ENCODE measurements at places on chromosomes 16 and 17.

GRCh38 chr16:27066668-27067537 lies at the start of gene C16orf82:
C16orf82 (plus strand) TSS chr16:27066927.
- peak; percentile 20 for DNase-seq
- no peak within 1 kb of the TSS for H3K4me3 ChIP-seq
- no peak within 1 kb of the TSS for H3K27ac ChIP-seq
- no peaks in the 10 kb centered on the region for H3K36me3 ChIP-seq
- H3K4me1 ChIP-seq, result peaks cover 3% of the 10 kb centered on the region
- H3K27me3 ChIP-seq, result peaks cover 4% of the 10 kb centered on the region

DNA sequence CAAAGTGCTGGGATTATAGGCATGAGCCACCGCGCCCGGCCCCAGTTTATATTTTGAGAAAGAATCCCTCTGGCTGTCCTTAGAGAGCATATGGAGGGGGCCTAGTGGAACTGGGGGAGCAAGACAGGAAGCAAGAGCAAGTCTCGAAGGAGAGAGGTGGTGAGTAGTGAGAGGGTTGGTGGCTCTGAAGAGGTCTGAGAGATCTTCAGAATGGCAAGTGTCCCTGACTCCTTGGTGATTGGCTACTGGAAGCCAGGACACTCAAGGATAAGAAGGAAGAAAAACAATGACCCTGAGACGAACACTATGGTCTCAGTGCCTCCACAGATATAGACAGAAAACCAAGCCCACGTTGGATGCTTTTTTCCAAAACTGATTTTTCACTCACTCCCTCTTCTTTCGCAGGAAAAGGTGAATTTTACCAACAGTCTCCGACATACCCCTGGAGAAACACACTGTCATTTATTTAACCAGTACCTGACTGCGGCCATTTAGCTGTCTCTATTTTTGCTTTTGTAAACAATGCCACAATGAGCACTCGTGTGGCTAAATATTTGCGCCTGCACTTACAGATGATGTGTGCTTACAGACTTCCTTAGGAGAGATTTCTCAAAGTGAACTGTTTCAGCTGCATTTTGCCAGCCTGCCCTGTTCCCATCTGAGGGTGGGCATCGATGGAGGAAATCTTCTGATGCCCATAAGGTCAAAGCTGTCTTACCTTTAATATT lies 15.9 kb upstream of the DOK4 start:
- peaks cover 8% of the 10 kb centered on the region for H3K4me1 ChIP-seq
- no peak overlapping the region for H3K27ac ChIP-seq
- no peak for DNase-seq
- no peak overlapping the region for H3K4me3 ChIP-seq
- H3K27me3 ChIP-seq, result peaks cover 10% of the 10 kb centered on the region

DNA sequence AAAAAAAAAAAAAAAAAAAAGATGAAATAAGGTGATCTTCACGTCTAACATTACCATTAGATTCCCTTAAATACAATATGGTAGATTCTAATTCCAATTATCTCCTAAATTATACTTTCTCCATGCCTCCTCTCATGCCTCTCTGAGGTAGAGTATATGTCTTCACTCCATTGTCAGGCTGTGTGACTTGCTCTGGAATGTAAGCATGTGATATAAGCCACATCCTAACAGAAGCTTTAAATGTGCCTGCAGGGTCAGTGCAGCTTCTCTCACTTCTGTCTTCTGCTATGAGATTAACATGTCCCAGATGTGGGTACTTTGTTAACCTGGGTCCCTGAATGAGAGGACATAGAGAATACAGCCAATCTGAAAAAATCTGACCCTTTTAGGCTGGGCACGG lies 32.6 kb downstream of the MED13 start:
- H3K4me3 ChIP-seq, result no peak overlapping the region
- no peaks in the 10 kb centered on the region for H3K27me3 ChIP-seq
- no peak for DNase-seq
- no peaks in the 10 kb centered on the region for H3K4me1 ChIP-seq
- no peak overlapping the region for H3K27ac ChIP-seq

DNA sequence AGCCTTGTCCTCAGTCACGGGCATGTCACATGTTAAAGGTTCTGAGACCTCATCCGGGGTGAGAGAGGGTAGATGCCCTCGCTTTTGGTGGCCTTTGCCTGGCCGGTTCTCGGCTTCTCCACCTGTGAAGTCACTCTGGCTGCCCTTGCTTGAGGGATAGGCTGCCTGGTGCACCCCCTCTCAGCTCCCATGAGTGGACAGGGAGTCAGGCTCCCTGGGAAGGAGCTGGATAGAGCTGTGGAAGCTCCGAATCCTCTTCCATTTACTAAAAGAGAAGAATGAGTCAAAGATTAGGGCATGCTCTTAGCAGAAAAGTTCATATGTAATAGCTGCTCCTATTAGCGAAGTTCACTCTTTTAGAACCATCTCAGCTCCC lies 142.0 kb downstream of the IRX3 start:
- no peak for DNase-seq
- no peaks in the 10 kb centered on the region for H3K27me3 ChIP-seq
- H3K36me3 ChIP-seq, result no peaks in the 10 kb centered on the region
- H3K4me1 ChIP-seq, result no peaks in the 10 kb centered on the region

DNA sequence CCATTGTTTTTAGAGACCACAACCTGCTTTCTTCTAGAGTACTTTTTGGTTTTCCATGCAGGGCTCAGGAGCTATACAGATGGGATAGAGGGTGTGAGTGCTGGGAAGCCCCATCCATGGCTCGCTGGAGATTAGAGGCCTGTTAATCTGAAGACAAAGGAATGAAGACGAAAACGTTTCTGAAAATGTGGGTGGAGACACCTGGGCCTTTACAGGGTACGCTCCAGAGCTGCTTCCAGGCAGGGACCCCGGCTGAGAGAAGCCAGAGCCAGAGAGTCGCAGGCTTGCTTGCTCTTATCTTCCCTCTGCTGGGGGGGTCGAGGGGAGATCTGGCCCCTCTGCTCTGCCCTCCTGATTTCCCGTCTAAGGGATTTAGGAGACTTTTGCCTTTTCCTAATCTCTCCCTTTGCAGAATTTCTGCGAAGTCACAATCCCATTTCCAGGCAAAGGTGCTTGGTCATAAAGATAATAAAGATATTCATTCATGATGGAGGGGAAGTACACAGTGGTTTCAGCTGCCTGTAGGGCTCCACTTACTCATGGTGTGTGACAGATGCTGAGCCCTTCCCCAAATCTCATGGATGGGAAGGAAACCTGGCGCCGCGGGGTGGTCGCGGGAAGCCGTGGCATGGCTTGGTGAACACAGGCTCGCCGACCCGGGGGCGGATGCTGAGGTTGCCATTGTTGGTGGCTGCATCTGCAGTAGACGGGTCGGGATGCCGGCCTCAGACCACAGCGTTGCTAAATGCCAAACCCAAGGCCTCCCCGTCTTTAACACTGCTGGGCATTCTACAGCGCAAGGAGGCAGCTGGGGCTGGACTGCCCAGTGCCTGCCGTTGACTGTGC lies 4.8 kb upstream of the SOCS3 start:
- peaks cover 31% of the 10 kb centered on the region for H3K4me1 ChIP-seq
- H3K4me3 ChIP-seq, result no peak overlapping the region
- H3K27me3 ChIP-seq, result no peaks in the 10 kb centered on the region
- no peak overlapping the region for H3K27ac ChIP-seq

DNA sequence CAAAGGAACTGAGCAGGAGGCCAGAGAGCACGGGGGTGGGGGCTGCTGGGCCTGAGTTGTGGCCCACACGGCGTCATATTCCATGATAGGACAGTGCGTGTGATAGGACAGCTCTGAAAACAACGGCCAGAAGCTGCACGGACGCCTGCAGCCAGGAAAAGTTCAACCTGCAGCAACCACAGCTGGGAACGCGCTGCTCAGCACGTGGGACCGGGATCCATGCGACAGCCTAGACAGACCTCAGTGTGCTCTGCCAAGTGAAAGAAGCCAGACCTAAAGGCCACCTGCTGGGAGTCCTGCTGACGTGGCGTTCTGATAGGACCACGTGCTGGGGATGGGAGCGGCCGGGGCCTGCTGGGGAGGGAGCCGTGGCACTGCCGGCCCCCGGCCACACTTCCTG lies 21.6 kb downstream of the CTU2 start:
- DNase-seq, result peak; percentile 67
- H3K4me3 ChIP-seq, result no peak overlapping the region
- peaks cover 22% of the 10 kb centered on the region for H3K4me1 ChIP-seq
- H3K27ac ChIP-seq, result no peak overlapping the region
- H3K36me3 ChIP-seq, result peaks cover 41% of the 10 kb centered on the region
- H3K27me3 ChIP-seq, result no peaks in the 10 kb centered on the region

- H3K4me1 ChIP-seq, result no peaks in the 10 kb centered on the region
- H3K27me3 ChIP-seq, result peaks cover 4% of the 10 kb centered on the region
- H3K4me3 ChIP-seq, result no peak overlapping the region
- H3K27ac ChIP-seq, result no peak overlapping the region
- no peaks in the 10 kb centered on the region for H3K36me3 ChIP-seq
- DNase-seq, result no peak
These were observed 1.4 kb upstream of the ST6GALNAC1 start for GRCh38 chr17:76644995-76645394.

DNA sequence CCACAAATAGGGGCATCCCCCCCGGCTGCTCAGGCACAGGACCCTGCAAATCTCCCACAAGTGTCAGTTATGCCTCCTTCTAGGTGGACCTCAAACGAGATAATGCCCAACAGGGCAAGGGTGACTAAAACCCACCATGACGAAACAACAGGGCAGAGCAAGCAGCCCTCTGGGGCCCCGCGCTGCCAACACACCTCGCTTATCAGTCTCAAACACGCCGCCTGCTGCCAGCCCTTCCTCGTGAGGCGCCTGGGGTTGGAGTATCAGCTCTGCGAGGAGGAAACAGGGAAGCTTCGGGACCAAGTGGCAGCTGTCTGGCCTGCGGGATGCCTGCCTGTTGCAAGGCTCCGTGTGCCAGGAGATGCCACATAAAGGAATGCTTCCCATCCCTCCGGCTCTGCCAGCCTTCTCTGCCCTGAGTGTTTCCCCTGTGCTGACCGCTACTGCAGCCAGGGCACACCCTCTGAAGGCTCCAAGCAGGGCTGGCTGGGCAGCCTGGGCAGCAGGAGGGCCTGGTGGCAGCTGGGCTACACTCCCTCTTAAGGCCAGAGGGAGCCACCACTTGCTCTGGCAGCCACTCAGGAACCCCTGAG lies 2.5 kb downstream of the SMIM5 start:
- DNase-seq, result peak; percentile 45
- H3K4me1 ChIP-seq, result peaks cover 66% of the 10 kb centered on the region
- H3K27ac ChIP-seq, result peak overlapping the region; percentile 97
- no peak overlapping the region for H3K4me3 ChIP-seq

GRCh38 chr16:68040506-68041288 lies 17.6 kb downstream of the DUS2 start:
- DNase-seq, result peak; percentile 55
- H3K4me3 ChIP-seq, result no peak overlapping the region

DNA sequence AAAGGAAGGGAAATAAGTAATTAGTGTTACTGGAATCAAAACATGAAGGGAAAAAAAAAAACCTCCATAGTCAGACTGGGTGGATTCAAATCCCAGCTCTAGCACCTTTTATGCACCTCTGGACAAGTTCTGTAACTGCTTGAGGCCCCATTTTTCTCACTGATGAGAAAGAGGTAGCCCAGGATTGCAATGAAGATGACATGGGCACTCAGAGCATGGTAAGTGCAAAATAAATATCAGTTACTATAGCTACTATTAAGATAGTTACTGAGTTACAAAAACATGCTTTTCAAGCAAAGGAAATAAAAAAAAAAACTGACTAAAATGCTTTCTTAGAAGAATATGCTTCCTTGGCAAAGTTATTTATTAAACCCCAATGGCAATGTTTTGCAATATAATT lies 58.8 kb downstream of the CEP95 start:
- DNase-seq, result peak; percentile 47
- no peaks in the 10 kb centered on the region for H3K27me3 ChIP-seq
- H3K4me1 ChIP-seq, result no peaks in the 10 kb centered on the region

DNA sequence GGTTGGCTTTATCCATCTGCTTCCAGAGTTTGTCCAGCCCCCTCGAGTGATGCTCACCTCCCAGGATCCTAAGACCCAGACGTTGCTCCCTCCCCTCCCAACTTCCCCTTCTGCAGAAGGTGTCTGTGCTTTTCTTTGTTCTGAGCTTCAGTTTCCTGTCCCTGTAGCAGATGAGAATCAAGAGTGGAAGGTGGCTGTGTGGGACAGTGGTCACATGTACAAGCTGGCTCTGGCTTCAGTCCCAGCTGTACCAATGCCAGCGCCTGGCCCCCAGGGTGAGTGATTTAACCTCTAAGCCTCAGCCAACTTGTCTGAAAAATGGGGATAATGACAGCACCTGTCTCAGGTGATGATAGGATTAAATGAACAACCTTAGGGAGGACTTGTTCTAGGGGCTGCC lies 7.7 kb downstream of the PRR15L start:
- H3K4me1 ChIP-seq, result peaks cover 19% of the 10 kb centered on the region
- H3K4me3 ChIP-seq, result no peak overlapping the region
- no peak for DNase-seq
- no peaks in the 10 kb centered on the region for H3K27me3 ChIP-seq
- H3K27ac ChIP-seq, result no peak overlapping the region
- peaks cover 11% of the 10 kb centered on the region for H3K36me3 ChIP-seq

GRCh38 chr16:29641561-29641960 lies 21.5 kb upstream of the SPN start:
- H3K27ac ChIP-seq, result no peak overlapping the region
- no peaks in the 10 kb centered on the region for H3K36me3 ChIP-seq
- peak; percentile 36 for DNase-seq

DNA sequence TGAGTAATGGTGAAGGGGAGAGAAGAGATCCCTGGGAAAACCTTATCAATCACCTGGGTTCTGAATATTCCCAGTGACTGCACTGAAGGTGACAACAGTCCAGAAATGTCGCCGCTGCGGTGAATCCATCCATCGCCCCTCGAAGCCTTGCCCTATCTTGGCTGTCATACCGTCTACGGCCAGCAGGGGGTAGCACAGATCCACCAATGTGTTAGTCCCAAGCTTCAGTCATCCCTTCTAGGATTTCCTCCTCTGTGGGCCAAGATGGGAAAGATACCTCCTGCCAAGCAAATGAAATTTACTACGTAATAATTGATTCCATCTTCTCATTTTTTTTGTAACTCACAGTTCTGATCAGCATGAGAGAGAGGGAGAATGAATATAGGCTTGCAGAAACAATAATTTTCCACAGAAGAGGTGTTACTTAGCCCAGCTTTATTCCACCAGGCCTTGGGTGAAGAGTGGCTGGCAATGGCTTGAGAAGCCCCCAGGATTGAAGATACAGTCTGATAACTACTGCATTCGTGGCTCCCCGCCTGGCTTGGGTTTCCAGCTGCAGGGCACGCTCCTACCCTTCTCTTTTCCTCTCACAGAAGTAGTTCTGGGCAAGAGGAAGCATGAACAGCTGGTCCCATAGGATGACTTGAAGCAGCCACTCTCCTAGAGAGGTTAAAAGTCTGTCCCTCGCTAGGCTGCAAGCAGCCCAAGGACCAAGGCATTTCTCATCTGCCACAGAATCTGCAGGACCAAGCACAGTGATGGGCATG lies 2.6 kb upstream of the FMNL1 start:
- H3K4me3 ChIP-seq, result no peak overlapping the region
- H3K27ac ChIP-seq, result no peak overlapping the region
- peaks cover 26% of the 10 kb centered on the region for H3K4me1 ChIP-seq
- H3K27me3 ChIP-seq, result peaks cover 36% of the 10 kb centered on the region

- no peak overlapping the region for H3K27ac ChIP-seq
- DNase-seq, result no peak
- no peaks in the 10 kb centered on the region for H3K4me1 ChIP-seq
- H3K36me3 ChIP-seq, result no peaks in the 10 kb centered on the region
These were observed 30.4 kb downstream of the ABCA10 start for GRCh38 chr17:69198238-69198637.

GRCh38 chr17:5762191-5762590 lies 177.9 kb upstream of the NLRP1 start:
- DNase-seq, result no peak
- peaks cover 21% of the 10 kb centered on the region for H3K27me3 ChIP-seq
- H3K4me1 ChIP-seq, result no peaks in the 10 kb centered on the region
- no peak overlapping the region for H3K27ac ChIP-seq
- no peaks in the 10 kb centered on the region for H3K36me3 ChIP-seq

GRCh38 chr16:2786061-2786825 lies 1.1 kb downstream of the PRSS33 start:
- H3K36me3 ChIP-seq, result no peaks in the 10 kb centered on the region
- H3K4me1 ChIP-seq, result no peaks in the 10 kb centered on the region
- H3K27ac ChIP-seq, result no peak overlapping the region
- H3K27me3 ChIP-seq, result peaks cover 73% of the 10 kb centered on the region
- no peak overlapping the region for H3K4me3 ChIP-seq
